Karpas-422 (cell line): ENCODE measurements at places on chromosomes 4 and X.

DNA sequence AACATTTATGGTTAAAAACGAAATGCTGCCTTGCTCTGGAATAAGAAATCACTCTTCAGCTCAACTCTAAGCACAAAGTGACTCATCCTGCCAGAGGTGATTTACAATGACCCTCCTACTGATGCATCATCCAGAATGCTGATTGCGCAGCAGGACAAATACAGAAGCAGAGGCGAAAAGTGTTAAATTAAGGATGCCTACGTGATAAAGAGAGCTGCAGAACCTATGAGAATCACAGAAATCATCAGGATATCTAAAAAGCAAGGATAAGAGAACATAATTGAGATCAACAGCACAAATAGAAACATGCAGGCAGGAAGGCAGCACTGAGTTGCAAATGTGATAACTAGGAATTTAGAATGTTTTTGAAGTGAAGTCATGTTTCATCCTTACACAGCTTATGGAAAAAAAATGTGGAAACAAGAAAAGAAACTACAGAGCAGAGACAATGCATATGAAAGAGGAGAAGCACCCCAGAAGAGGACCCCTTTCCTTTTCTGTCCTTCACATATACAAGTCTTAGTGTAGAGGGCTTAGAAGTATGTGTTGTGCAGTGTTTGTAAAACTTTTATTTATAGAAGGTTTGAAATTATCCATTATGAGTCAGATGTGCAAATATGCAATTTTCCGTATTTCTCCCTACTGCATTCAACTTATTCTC, 188.4 kb downstream of the SLC7A11 start:
- peaks cover 3% of the 10 kb centered on the region; the same call in 1 of the 2 replicates for H3K4me1 ChIP-seq
- H3K27me3 ChIP-seq: no peaks in the 10 kb centered on the region
- H3K36me3 ChIP-seq: no peaks in the 10 kb centered on the region
- H3K4me3 ChIP-seq: no peak overlapping the region
- H3K27ac ChIP-seq: no peak overlapping the region
- DNase-seq: no peak

GRCh38 chr4:127007305-127007704, 625.5 kb upstream of the INTU start:
- H3K4me1 ChIP-seq: no peaks in the 10 kb centered on the region
- DNase-seq: no peak
- no peaks in the 10 kb centered on the region for H3K36me3 ChIP-seq
- H3K27ac ChIP-seq: no peak overlapping the region
- no peaks in the 10 kb centered on the region for H3K27me3 ChIP-seq
- no peak overlapping the region for H3K4me3 ChIP-seq

DNA sequence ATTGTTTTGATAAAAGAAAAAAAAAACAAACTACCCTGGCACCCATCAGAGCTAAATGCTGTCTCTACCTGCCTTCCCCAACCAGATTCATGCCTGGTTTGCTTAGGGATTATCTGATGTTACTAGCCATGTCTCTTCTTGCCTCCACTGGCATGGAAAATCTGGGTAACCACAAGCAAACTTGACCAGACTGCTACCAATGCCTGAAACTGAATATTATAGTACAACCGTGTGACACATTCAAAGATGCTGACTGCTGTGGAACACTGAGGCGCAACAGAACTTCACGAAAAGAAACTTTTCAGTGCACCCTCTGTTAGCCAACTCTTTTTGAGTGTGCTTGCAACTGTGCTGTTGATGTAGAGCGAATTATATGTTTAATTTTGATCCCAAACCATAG, 228.1 kb downstream of the CBR4 start:
- no peak for DNase-seq
- no peak overlapping the region for H3K27ac ChIP-seq
- no peak overlapping the region for H3K4me3 ChIP-seq
- no peaks in the 10 kb centered on the region for H3K36me3 ChIP-seq
- H3K4me1 ChIP-seq: no peaks in the 10 kb centered on the region

DNA sequence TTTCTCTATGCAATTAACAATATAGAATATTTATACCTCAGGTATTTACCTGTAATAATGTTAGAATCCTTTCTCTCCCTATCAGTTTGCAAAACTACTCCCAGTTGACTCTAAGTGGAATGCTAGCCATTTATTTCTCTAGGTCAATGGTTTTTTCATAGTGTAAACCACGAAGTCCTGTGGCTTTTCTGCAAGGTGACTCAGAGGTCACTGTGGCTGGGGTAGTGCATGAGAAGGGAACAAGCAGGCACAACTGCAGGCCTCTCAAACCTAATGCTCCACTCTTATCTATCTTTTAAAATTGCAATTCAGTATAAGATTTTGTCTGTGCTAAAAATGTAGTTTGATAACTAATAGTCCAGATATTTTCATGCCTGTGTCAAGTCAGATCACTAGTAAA, 159.4 kb downstream of the ANTXR2 start:
- DNase-seq: no peak
- H3K4me1 ChIP-seq: no peaks in the 10 kb centered on the region
- no peaks in the 10 kb centered on the region for H3K36me3 ChIP-seq
- H3K4me3 ChIP-seq: no peak overlapping the region
- H3K27ac ChIP-seq: no peak overlapping the region

GRCh38 chrX:15475021-15475420, 18.1 kb downstream of the PIR start:
- H3K4me1 ChIP-seq: peaks cover 10% of the 10 kb centered on the region
- H3K4me3 ChIP-seq: no peak overlapping the region
- H3K27ac ChIP-seq: no peak overlapping the region
- no peaks in the 10 kb centered on the region for H3K36me3 ChIP-seq

DNA sequence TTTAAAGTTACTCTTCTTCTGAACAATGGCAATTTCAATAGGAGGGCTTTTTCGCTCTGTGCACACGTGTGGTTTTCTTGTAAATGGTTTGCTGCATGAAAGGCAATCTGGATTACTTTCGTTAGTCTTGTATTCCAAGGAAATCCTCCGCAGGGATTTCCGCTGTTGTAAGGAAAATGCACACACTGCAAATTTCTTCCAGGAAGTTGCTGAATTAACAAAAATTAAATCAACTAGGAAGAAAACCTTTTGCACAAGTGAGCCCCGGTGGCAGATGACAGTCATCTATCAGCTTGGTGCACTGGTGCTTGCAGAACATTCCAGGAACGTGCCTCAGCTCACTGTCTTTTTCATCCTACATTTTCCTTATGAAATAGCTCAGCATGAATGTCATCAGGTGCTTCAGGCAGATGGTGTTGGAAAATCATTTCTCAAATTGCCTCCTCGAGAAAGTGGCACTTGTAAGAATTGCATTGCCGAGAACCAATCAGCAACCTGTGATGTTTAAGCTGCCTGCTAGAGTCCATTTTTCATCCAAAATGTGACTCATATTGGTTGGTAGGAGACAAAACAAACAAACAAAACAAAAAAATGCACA, 272.4 kb upstream of the VCX start:
- H3K4me3 ChIP-seq: no peak overlapping the region
- no peaks in the 10 kb centered on the region for H3K36me3 ChIP-seq
- DNase-seq: no peak

GRCh38 chr4:15913631-15913970, 24.9 kb downstream of the FGFBP1 start:
- H3K27ac ChIP-seq: no peak overlapping the region
- H3K36me3 ChIP-seq: no peaks in the 10 kb centered on the region
- H3K4me3 ChIP-seq: no peak overlapping the region
- no peak for DNase-seq
